ENCODE measurements at places on chromosomes 7 and 10. TPM values are rescaled to one million over a fixed set of nuclear protein-coding genes. Genes with fewer than 3 reads are reported as not detected.

- no peaks in the 10 kb centered on the region for H3K4me1 ChIP-seq
- H3K27me3 ChIP-seq = no peaks in the 10 kb centered on the region
- H3K36me3 ChIP-seq = no peaks in the 10 kb centered on the region
- H3K4me3 ChIP-seq = no peak overlapping the region
- DNase-seq = no peak
These were observed 42.1 kb upstream of the PCDH15 start for GRCh38 chr10:54843085-54843646.

DNA sequence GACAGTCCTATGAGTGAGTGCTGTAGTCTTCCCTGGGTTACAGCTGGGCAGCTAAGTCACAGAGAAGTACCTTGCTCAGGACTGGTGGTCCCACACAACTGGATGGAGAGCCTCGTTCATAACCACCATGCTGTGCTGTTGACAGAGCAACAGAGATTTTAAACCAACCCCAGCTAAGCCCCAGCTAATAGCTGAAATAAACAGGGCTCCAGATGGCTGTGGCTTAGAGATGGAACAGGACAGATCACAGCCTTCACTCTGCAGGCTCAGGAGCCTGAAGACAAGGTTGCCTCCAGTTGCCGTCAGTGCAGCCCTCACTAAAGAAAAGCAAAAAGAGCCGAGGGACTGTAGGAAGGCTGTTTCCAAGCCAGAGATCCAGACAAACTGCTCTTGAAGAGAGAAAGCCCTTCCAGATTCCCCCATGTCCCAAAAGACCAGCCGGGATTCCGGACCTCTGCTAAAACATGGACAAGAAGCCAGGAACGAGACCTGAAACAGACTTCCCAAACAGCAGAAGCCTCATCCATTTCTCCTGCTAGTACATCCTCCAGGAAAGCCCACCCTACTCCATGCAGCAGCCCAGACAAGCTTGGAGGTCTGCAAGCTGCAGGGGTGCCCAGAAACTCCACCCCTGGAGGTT lies 4.2 kb downstream of the HTRA1 start:
- H3K36me3 ChIP-seq = no peaks in the 10 kb centered on the region
- H3K27ac ChIP-seq = no peak overlapping the region
- H3K27me3 ChIP-seq = peaks cover 21% of the 10 kb centered on the region
- DNase-seq = no peak

DNA sequence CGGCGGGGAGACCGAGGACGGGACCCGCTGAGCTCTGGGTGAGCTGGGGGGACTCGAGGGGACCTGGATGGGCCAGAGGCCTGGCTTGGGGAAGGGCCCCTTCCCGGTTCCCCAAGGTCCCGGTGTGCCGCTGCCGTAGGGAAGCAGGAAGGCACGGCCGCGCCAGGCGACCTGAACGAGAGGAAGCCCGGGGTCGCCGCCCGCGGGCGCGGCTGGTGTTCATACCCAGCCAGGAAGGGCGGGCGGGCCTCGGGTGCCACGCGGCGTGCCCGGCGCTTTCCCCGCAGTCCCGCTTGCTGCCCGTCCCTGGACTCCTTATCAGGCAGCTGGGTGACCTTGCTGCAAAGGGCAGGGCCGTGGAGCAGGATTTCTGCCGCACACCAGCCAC lies 38.0 kb downstream of the ZNF777 start:
- H3K36me3 ChIP-seq = no peaks in the 10 kb centered on the region
- H3K27me3 ChIP-seq = peaks cover 3% of the 10 kb centered on the region
- no peak for DNase-seq
- peaks cover 4% of the 10 kb centered on the region for H3K4me1 ChIP-seq
- no peak overlapping the region for H3K27ac ChIP-seq

GRCh38 chr7:101134399-101134980 lies 7.6 kb downstream of the SERPINE1 start:
- H3K4me3 ChIP-seq = no peak overlapping the region
- peaks cover 36% of the 10 kb centered on the region for H3K4me1 ChIP-seq
- DNase-seq = no peak

DNA sequence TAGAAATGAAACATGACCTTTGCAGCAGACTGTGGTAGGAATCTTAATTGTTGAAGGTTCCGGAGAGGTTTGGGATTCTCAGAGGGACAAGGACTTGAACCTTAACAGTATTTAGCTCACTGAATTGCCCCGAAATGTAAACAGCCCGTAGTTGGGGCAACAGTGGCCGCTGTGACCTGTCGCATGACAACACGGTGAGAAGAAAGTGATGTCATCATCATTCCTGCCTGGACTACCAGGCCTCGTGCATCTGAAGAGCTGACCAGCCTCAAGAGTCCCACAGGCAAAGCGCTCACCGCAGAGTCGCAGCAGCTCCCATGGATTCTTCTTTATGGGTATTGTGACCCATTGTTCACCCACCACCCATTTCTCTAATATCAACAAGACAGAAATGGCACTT lies 250.6 kb downstream of the KLF6 start:
- no peaks in the 10 kb centered on the region for H3K36me3 ChIP-seq
- no peak overlapping the region for H3K27ac ChIP-seq
- H3K27me3 ChIP-seq = no peaks in the 10 kb centered on the region
- H3K4me3 ChIP-seq = no peak overlapping the region
- H3K4me1 ChIP-seq = peaks cover 28% of the 10 kb centered on the region

DNA sequence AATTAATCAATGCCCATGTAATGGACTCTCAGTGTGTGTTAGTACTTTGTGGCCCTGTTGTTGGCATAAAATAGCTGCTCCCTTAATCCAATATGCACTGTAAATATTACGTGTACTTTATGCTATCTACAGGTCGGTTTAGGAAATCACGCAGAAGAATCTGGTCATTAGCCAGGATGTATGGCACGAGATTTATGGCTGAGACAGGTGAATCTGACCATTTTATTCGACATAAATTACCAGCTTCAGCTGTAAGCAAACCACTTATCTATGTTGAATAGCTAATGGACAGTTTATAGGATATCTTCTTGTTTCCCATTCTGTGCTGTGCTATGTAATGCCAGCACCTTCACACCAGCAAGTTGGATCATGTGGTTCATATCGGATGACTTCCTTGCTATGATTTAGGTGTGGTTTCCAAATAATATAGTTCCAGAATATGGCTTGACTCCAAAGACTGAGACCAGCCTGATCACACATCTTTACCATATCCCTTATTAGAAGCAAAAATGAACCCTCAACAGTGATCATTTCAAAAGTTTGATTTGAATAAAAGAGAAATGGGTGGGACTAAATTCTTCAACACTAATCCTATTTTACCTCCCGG lies 301.4 kb downstream of the AHR start:
- no peaks in the 10 kb centered on the region for H3K27me3 ChIP-seq
- peak overlapping the region; percentile 81 for H3K27ac ChIP-seq
- no peak for DNase-seq
- peaks cover 36% of the 10 kb centered on the region for H3K4me1 ChIP-seq
- H3K36me3 ChIP-seq = no peaks in the 10 kb centered on the region

- 0 out of 2 replicates have a peak, but pooled peaks cover 2% of the 10 kb centered on the region for H3K36me3 ChIP-seq
- H3K4me3 ChIP-seq = no peak overlapping the region
- 0 out of 2 replicates have a peak, but pooled peaks cover 2% of the 10 kb centered on the region for H3K27me3 ChIP-seq
- peaks cover 24% of the 10 kb centered on the region for H3K4me1 ChIP-seq
These were observed 4.1 kb downstream of the MBLAC1 start for GRCh38 chr7:100130608-100131453.

The ODAD2 gene
- total RNA-seq = 2.0 TPM

The POM121 gene
- 5.4 TPM for total RNA-seq

The AGMO gene
- not detected for total RNA-seq

DNA sequence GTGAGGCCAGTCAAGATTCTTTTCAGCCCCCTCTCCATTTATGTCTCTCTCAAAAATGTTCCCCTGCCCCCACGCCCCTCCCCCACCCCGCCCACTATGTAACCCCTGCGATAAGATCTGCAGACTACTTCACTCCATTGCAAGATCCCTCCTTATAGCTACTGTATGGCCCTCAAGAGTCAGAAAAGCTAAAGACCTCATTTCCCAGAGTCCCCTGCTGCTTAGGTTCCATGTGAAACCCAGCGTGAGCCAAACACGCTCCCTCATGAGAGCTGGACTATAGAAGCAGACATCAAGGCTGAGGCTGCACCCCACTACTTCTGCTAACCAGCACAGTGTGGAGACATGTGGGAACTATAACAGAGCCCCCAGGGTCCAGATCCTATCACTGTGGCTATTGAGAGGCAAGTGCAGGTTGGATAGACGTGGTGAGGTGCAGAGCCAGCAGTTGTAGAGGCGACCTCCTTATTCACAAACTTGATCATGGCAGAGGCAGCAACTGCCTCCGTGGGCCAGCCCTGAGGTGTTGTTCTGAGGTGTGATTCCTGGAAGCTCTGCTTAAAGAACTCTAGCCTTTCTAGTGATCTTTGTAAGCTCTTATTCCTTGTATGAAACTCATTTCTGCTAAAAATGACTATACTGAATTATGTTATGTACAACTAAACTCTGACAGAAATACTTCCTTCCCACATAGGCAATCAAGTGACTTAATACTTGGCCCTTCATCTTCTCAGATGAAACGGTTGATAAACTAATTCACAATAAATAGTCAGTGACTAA lies 117.0 kb upstream of the ARID5B start:
- no peak overlapping the region for H3K27ac ChIP-seq
- DNase-seq = no peak
- no peaks in the 10 kb centered on the region for H3K36me3 ChIP-seq
- peaks cover 25% of the 10 kb centered on the region for H3K4me1 ChIP-seq

- H3K27me3 ChIP-seq = no peaks in the 10 kb centered on the region
- no peak overlapping the region for H3K27ac ChIP-seq
- H3K4me1 ChIP-seq = peaks cover 12% of the 10 kb centered on the region
These were observed 9.5 kb downstream of the VTI1A start for GRCh38 chr10:112456533-112456932.

- no peaks in the 10 kb centered on the region for H3K36me3 ChIP-seq
- no peak overlapping the region for H3K27ac ChIP-seq
- H3K4me3 ChIP-seq = no peak overlapping the region
- H3K4me1 ChIP-seq = no peaks in the 10 kb centered on the region
- no peak for DNase-seq
These were observed 5.9 kb upstream of the HTR5A start for GRCh38 chr7:155064186-155064585.

DNA sequence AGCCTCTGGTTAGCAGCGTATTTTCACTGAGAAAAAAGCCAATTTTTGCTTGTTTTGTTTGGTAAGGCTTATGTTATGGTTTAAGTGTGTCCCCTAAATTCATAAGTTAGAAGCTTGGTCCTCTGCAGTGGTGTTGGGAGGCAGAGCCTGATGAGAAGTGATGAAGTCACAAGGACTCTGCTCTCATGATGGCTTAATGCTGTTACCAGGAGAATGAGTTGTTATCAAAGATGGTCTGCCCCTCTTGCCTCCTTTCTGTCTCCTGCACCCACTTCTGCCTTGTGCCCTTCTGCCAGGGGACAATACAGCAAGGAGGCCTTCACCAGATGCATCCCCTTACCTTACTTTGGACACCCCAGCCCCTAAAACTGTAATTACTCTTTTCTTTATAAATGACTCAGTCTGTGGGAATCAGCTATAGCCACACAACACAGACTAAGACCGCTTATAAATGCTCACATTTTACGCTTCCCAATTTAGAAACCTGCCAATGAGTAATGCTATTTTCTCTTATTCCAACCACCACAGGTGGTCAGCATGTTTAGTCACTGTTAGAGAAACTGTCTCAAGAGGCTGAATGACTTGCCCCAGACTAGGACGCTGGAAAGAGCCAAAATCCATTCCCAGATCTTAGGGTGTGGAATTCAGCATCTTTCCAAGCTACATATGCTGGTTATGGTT lies 6.1 kb upstream of the PKD1L1 start:
- H3K36me3 ChIP-seq = peaks cover 43% of the 10 kb centered on the region
- no peak for DNase-seq
- no peak overlapping the region for H3K27ac ChIP-seq
- no peak overlapping the region for H3K4me3 ChIP-seq
- peaks cover 22% of the 10 kb centered on the region for H3K4me1 ChIP-seq

GRCh38 chr7:152867502-152867874 lies 107.9 kb downstream of the ACTR3B start:
- H3K4me3 ChIP-seq = no peak overlapping the region
- peaks cover 19% of the 10 kb centered on the region for H3K4me1 ChIP-seq
- DNase-seq = peak; percentile 59

The CFAP46 gene
- not detected for total RNA-seq

The GOLGA7B gene
- total RNA-seq = 0.03 TPM

- DNase-seq = no peak
- H3K36me3 ChIP-seq = no peaks in the 10 kb centered on the region
- no peaks in the 10 kb centered on the region for H3K4me1 ChIP-seq
These were observed 238.5 kb downstream of the CACNB2 start for GRCh38 chr10:18378766-18379165.

The TSPAN33 gene
- 0.82 TPM for total RNA-seq

Data from SJSA1 (cell line).